NCI-H526 treated with DMSO at 0.1 percent for 48 hours (cell line): ENCODE measurements at places on chromosomes 5 and 9.

DNA sequence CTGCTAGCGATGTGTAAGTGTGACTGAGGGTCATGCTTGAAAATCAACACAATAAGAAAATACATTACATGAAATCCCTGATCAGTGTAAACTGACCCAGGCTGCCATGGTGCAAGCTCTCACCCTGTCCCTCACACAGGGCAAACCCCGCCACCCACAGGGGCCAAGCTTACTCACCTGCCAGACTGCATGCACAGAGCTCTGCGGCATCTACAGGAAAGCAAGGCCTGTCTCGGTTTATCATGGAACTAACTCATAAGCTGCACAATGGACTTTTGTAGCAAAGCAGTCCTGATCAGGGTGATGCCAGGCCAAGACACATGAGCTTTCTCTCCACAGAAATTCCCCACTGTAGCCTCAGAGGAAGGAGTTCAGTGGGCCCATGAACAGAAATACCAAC, 9.7 kb downstream of the IPPK start:
- DNase-seq: no peak

DNA sequence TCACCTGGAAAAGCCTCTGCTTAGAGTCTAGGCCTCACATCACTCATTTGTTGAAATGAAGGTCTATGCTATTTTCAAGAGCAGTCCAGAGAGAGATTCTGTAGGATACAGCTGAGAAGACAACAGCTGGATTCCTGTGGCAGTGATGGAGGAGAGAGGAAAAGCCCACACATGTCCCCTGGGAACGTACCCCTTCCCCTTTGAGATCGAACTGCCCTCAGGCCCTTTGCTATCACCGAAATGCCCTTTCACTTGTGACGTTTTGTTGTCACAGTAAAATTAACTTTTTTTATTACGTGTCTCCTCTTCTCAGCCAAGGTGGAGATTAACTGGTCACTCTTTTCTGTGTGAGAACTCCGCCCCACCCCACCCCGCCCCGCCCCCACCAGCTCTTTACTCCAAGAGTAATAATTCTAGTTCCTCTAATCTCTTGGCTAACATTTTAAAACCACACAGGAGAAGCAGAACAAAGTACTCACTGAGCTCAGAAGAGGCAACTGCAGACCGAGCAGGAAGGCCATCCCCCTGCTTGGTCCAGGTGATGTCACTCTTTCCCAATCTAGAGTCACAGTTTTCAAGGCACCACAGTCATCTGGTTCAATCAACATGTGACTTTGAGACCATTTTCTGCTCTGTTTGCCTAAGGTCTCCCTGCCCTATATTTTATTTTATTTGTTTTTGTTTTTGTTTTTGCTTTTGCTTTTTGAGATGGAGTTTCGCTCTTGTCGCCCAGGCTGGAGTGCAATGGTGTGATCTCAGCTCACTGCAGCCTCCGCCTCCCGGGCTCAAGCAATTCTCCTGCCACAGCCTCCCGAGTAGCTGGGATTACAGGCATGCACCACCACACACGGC, 105.6 kb downstream of the SUSD1 start:
- DNase-seq: no peak

GRCh38 chr5:107217721-107218130, 453.0 kb downstream of the EFNA5 start:
- no peak for DNase-seq

DNA sequence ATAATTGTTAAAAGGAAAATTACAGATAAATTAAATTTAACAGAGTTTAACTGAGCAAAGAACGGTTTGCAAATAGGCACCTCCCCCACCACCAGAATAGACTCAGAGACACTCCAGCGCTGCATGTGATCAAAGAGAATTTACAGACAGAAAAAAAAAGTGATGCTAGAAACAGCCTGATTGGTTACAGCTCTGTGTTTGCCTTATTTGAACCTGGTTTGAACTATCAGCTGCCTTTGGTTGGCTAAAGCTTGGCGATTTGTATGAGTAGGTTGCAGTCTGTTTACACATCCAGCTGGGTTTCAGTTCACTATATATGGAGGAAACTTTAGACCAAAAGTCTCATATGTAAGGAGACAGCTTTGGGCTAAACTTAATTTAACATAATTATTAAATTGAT, 249.1 kb downstream of the ENC1 start:
- no peak for DNase-seq

GRCh38 chr5:143328589-143329220, 74.8 kb downstream of the NR3C1 start:
- DNase-seq: no peak

GRCh38 chr5:149007174-149007573, 55.7 kb downstream of the SH3TC2 start:
- DNase-seq: no peak

DNA sequence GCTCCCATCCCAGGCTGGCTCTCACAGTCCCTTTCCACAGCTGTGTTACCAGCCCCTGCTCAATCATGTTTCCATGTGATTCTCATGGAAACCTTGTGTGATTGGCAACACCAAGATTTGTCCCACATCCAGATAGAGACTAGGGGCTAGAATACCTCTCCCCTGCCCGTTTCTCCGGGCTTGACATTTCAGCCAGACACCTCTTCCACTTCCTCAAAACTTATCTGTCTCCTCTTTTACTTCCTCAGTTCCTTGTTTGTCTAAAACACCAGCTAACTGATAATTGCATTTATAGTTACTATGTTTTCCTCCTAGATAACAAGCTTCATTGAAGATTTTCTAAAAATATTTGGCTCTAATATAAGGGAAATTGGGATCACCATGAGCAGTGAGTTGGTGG, 16.6 kb upstream of the KCNMB1 start:
- no peak for DNase-seq

- DNase-seq: no peak
These were observed 48.9 kb downstream of the CFAP90 start for GRCh38 chr5:7801891-7802614.

DNA sequence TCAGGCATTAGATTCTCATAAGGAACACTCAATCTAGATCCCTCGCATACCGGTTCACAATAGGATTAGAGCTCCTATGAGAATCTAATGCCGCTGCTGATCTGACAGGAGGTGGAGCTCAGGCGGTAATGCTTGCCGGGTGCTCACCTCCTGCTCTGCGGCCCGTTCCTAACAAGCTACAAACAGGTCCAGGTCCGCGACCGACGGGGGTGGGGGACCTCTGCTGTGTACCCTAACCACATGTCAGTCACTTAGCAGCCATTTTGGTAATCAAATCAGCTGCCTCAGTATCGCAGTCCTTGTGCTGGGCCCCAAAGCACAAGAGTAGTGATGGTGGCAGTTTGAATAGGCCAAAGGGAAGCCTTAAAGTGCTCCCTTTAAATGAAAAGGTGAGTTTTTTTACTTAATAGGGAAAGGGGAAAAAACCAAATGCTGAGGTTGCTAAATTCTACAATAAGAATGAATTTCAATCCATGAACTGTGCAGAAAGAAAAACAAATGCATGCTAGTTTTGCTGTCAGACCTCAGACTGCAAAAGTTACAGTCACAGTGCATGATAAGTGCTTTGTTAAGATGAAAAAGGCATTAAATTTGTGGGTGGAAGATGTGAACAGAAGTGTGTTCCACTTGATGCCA, 67.0 kb upstream of the TNPO1 start:
- DNase-seq: no peak

DNA sequence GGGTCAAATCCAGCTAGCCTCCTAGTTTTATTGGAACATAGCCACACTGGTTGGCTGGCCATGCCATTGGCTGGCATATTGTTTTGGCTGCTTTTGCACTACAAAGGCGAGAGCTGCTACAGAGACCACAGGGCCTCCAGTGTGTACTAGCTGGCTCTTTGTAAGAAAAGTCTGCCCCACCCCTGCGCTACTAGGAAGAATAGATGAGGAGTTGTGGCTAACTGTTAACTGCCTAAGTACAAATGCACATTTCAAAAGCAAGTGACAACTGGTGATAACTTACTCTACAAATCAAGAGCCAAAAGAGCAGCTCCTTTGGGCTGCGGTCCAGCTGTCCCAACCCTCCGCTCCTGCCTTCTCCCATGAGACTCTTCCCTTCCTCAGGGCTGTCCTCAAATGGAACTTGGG, 63.9 kb downstream of the SERINC5 start:
- DNase-seq: no peak

- DNase-seq: no peak
These were observed 95.9 kb upstream of the SLC25A48 start for GRCh38 chr5:135738564-135738875.

GRCh38 chr5:9125852-9126251, 420.0 kb downstream of the SEMA5A start:
- peak; percentile 48 for DNase-seq

- no peak for DNase-seq
These were observed 125.7 kb downstream of the COL23A1 start for GRCh38 chr5:178464431-178465048.

GRCh38 chr5:119318256-119318894, 37.4 kb upstream of the TNFAIP8 start:
- DNase-seq: no peak

- no peak for DNase-seq
These were observed 436.5 kb downstream of the KIAA0825 start for GRCh38 chr5:94181895-94182294.

- DNase-seq: no peak
These were observed 413.4 kb upstream of the SLC30A5 start for GRCh38 chr5:68680366-68680765.

GRCh38 chr5:74342948-74343682, 297.4 kb downstream of the ENC1 start:
- DNase-seq: no peak

- DNase-seq: no peak
These were observed 181.9 kb downstream of the CETN3 start for GRCh38 chr5:90227683-90228082.

DNA sequence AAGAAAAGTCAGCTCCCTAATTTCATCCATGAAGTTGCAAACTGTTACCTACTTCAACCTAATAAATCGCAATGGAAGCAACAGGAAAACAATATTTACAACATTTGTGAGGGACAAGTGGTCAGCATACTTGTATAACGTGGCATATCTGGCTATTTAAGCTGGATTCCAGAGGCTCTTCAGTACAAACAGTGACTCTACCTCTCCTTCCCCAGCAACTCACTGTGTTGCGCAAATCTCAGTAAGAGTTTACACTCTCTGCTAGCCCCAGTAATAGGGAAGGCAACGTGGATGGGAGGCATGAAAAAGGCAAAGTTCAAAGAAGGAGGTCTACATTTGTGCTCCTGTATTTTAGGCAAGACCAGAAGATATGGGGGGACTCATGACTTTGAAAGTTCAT, 18.9 kb upstream of the SEMA5A start:
- no peak for DNase-seq

DNA sequence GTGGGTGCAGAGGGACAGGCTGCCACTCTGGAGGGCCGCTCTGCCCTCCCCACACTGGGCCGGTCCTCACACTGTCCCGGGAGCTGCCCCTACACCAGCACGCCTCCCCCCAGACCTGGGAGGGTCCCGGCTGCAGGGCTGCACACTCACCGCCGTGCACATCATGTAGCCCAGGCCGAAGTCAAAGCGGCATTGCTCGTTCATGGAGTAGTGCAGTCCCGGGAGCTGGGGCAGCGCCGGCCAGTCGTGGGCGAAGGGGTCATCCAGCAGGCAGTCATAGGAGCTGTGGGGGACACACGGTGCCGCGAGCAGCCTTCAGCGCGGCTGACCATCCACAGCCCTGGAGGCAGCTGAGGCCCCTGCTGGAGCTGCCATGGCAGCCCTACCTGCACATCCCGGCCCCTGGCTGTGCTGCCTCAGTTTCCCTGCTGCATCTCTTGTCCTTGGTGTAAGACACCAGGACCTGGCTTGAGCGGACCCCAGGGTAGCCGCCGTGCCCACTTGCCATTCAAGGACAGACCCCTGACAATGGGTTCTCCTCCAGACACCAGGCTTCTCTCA, 93.2 kb downstream of the ZNF354C start:
- DNase-seq: no peak

- no peak for DNase-seq
These were observed 111.9 kb downstream of the FEM1C start for GRCh38 chr5:115432691-115433090.
